CD4-positive, CD25-positive, alpha-beta regulatory T cell (primary cell): ENCODE measurements at places on chromosomes 6 and 20. TPM values are rescaled to one million over a fixed set of nuclear protein-coding genes. Genes with fewer than 3 reads are reported as not detected.

DNA sequence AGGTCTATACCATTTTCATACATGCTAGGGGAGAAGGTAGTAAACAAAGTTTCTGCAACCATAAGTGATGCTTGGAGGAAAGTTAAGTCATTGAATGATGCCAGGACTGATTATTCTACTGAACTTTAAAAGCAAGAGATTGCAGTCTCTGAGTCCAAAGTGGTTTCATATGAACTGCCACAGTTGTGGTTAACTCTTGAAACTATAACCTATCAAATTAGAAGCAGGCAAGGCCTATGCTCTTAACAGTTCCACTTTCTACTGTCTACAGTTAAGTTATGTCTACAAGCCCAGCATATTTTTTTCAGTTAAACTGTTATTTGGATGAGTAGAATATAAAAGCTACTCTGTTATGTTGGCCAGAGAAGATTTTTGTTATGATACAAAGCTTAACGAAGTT is 326.5 kb upstream of the RUNX2 start:
- DNase-seq: peak; percentile 73

GRCh38 chr6:75528423-75528822 is 34.8 kb upstream of the FILIP1 start:
- no peak for DNase-seq

GRCh38 chr6:80197474-80197873 is 91.0 kb downstream of the BCKDHB start:
- no peak for DNase-seq

GRCh38 chr6:16244869-16245451 is 6.6 kb downstream of the GMPR start:
- DNase-seq: no peak

DNA sequence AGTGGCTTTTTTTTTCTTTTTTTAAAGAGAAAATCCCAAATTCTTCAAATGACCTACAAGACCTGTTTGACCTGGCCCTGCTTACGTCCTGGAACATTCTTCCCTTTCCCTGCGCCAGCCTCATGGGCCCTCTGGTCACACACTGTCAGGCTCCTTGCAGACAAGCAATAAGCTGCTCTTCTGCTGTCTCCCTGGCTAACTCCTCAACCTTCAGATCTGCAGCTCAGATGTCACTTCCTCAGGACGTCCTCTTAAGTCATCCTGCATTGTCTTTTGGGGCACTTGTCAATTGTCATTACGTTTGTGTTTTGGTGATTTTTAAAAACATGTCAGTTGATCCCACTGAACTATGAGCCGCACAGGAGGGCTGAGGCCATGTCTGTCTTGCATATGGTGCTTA is 28.9 kb upstream of the SLC35D3 start:
- DNase-seq: no peak

DNA sequence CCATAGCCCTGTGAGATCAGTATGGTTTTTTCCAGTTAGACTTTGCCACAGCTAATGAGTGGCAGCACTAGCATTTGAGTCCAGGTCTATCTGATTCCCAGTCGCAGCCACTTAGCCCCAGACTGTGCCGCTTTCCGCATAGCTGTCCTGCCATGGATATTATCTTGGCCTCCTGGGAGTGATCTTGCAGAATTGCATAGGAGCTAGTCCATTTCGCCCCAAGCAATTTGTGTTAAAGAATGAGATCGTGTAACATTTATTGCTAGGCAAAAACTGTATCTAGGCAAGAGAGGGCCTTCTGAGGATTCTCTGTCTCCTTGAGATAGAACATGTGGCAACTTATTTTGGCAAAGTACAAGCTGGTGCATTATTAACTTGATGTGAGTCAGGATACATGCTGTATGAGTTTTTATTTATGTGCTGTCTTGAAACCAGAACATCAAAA is 74.2 kb downstream of the EZR start:
- DNase-seq: no peak

- DNase-seq: peak; percentile 67
Observed at GRCh38 chr6:558959-559358, 97.9 kb downstream of the HUS1B start.

GRCh38 chr6:33206864-33207551 is 1.3 kb upstream of the RING1 start:
- DNase-seq: no peak

The C20orf144 gene
- total RNA-seq: not detected

- no peak for DNase-seq
Observed at GRCh38 chr6:154925130-154925529, 70.0 kb upstream of the TIAM2 start.

DNA sequence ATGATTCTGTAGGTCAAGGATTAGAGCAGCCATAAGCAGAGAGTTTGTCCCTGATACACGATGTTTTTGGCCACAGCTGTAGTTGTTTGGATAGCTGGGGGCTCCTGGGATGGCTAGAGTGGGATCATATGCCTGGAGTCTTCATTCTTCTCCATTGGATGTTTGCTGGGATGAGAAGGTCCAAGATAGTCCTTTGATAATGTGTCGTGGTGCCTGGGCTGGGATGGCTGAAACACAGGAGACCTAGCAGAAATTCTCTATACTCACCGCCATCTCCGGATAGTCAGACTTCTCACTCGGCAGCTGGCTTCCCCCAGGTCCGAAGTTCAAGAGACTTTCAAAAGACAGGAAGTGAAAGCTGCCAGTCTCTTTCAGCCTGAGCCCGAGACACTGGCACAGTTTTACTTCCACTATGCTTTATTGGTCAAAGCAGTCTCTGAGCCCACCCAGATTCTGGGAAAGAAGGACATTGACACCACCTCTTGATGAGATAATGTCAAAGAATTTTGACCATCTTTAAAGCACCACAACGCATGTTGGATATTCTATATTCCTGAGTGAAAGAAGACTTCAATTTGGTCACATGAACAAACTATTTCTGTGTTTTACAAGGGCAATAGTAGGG is 16.0 kb downstream of the MARCKS start:
- DNase-seq: peak; percentile 23

- no peak for DNase-seq
Observed at GRCh38 chr6:12112540-12113189, 100.6 kb downstream of the HIVEP1 start.

The ZBTB46 gene
- total RNA-seq: 0.49 TPM

DNA sequence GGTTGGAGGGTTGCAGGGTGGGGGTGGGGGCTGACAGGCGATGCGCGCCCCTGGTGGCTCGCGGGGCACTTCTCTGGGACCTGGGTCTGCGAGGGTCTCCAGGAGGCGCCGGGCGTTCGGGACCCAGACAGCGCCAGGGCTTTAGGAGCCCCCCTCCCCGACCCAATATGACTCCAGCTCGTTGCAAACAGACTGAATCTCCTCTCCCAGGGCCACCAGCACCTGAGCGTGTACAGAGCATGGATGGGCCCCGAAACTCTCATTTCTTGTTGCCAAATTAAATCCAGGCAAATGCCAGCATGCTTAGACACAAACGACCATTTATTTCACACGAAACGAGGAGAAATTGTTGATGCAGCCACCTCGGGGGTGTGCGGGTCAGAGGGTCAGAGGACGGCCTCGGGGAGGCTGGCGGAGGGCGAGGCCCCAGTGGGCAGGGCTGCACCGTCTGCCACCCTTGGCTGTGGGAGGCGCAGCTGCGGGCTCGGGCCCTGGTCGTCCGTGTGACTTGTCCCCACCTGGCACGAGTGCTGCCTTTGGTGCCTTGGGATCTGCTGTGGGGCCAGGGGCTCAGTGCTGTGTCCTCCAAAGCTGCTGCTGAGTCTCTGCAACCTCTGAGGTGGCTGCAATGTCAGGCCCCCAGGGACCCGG is 20.9 kb upstream of the GATA5 start:
- no peak for DNase-seq

- DNase-seq: no peak
Observed at GRCh38 chr6:26299286-26300042, 65.5 kb upstream of the BTN3A2 start.

- no peak for DNase-seq
Observed at GRCh38 chr6:50925981-50926380, 107.3 kb downstream of the TFAP2B start.

DNA sequence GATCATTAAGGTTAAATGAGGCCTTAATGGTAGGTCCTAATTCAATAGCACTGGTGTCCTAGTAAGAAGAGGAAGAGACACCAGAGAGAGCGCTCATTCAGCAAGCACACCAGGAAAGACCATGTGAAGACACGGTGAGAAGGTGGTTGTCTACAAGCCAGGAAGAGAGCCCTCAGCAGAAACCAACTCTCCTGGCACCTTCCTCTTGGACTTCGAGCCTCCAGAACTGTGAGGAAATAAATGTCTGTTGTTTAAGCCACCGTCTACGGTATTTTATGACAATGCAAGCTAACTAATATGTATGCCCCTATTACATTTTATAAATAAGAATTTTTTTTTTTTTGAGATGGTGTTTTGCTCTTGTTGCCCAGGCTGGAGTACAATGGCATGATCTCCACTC is 59.3 kb downstream of the IL20RA start:
- no peak for DNase-seq

The PRSS35 gene
- total RNA-seq: not detected

The SLCO4A1 gene
- 7.4 TPM for total RNA-seq

The IFNGR1 gene
- total RNA-seq: 44.3 TPM

DNA sequence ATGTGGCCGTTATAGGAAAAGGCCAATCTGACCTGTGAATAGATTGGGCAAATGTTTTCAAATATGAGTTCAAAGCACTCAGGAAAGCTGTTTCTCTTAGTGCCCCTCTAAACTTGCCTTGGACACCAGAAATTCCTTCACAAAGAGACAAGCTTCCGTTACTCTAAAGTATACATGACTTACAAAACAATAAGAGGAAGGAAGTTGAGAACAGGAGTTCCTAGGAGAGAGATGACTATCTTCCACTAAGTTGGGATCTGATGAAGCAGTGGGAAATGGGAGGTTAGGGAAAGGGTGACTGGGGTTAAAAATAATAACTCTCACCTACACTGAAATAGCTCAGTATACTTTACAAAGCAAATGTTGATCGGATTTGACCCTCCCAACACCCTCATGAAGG is 50.0 kb downstream of the ISM1 start:
- no peak for DNase-seq

DNA sequence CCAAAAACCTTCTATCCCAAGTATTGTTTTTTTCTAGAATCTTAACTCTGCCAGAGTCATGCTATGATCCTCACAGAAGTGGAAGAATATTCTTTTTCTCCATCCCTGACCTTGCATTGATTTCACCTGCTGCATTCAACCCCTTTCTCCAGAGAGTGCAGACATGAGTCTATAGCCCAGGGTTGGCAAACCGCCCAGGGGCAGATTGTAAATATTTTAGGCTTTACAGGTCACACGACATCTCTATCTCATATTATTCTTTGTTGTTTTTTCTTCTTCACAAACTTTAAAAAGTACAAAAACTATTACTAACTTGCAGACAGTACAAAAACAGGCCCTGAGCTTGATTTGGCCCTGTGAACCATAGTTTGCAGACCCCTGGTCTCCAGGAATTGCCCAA is 112.1 kb upstream of the ASF1A start:
- no peak for DNase-seq

The CPXM1 gene
- total RNA-seq: 1.2 TPM

The ADAM33 gene
- not detected for total RNA-seq

- DNase-seq: no peak
Observed at GRCh38 chr6:16760516-16761470, at the start of gene ATXN1. ATXN1 (minus strand) TSS chr6:16761460.

DNA sequence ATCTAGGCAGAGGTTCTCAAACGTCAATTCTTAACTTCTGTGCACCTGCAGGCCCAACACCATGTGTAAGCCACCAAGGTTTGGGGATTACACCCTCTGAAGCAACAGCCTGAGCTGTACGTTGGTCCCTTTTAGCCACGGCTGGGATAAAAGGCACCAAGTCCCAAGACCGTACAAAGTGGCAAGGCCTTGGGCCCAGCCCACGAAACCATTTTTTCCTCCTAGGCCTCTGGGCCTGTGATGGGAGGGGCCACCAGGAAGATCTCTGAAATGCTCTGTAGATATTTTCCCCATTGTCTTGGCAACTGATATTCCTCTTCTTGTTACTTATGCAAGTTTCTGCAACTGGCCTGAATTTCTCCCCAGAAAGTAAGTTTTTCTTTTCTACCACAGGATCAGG is 4.5 kb upstream of the FAM184A start:
- no peak for DNase-seq

The BPIFB2 gene
- total RNA-seq: not detected

GRCh38 chr6:75278474-75279077 is 6.0 kb downstream of the TMEM30A start:
- DNase-seq: no peak

- DNase-seq: no peak
Observed at GRCh38 chr20:58869662-58870227, 17.2 kb downstream of the GNAS start.
